ENCODE measurements at places on chromosomes 7 and 10.
A peak's percentile ranks its signal among the peaks of the same experiment; 100 is the strongest.

- peak; percentile 6 for DNase-seq
These were observed 65.1 kb upstream of the PIP4K2A start for GRCh38 chr10:22779331-22780019.

DNA sequence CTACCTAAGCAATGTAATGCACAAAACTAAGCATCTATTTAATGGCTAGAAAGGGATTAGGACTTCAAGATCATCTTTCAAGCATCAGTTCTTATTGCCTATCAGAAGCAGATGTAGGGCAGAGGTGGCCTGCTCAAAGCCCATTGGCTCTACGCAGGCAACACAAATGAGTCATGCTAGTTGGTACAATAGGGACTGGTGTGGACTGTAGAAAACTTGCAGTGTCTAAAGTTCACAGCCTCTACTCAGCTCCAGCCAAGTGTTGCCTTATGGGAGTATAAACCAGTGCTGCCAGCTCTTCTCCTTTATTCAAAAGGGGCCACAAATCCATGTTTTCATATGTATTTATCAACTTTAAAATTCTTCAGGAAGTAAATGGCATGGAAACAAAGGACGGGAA, 31.7 kb downstream of the ASAH2 start:
- no peak for DNase-seq

- no peak for DNase-seq
These were observed 42.3 kb downstream of the LRRC20 start for GRCh38 chr10:70340137-70340536.

DNA sequence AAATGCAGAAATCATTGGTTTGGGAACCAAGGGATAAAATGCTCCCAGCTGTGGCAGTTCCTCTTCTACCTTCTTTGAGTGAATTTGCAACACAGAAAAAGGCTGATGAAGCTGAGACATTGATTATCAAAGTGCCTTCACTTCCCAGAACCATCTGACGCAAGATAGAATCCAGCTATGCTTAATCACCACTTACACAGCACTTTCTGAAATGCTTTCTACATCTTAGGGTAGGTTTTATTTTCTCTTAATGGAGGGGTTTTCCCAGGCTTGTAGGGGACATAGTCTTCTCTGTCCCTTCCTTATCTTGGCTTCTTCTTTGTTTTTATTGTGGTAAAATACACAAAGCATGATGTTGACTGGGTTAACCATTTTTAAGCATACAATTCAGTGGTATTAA, 332.6 kb upstream of the ZNF32 start:
- DNase-seq, result no peak

GRCh38 chr7:108455998-108456677, at the start of gene NRCAM:
TSS of gene NRCAM (minus strand) at chr7:108456436. CDS start at chr7:108240064, 216,372 bp downstream.
- DNase-seq, result no peak

- DNase-seq, result peak; percentile 53
These were observed 121.2 kb downstream of the EMX2 start for GRCh38 chr10:117663750-117664149.

DNA sequence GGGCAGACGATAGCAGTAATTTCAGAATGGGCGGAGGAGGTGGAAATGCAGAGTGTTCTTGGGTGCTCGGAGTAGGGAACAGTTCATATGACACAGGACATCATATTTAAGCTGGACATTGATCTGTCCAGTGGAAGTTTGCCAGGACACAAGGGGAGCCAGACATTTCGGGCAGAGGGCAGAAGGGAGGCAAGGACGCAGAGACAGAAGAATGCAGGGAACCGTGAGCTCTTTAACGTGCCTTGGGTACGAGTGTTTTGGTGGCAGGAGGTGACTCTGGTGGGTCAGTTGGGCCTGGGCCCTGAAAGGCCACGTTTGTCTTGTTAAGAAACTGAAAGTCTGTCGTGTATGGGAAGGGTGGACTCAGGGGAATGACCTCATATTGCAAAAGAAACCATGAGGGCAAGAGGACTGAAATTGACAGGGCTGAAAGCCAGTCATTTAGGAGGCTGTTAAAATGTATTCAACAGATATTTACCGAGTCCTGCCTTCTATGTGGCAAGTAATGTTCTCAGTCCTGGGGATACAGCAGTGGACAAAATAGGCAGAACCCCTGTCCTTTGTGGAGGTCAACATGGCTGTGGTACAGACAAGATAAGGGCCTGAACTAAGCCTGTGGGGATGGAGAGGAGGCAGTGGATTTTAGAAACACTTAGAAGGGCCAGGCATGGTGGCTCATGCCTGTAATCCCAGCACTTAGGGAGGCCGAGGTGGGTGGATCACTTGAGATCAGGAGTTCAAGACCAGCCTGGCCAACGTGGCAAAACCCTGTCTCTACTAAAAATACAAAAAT, 2.2 kb downstream of the OPTN start:
- DNase-seq, result no peak

- peak; percentile 97 for DNase-seq
These were observed 55.0 kb upstream of the AKR1E2 start for GRCh38 chr10:4770801-4771553.

GRCh38 chr10:72257051-72257892, 16.5 kb upstream of the DDIT4 start:
- DNase-seq, result no peak

DNA sequence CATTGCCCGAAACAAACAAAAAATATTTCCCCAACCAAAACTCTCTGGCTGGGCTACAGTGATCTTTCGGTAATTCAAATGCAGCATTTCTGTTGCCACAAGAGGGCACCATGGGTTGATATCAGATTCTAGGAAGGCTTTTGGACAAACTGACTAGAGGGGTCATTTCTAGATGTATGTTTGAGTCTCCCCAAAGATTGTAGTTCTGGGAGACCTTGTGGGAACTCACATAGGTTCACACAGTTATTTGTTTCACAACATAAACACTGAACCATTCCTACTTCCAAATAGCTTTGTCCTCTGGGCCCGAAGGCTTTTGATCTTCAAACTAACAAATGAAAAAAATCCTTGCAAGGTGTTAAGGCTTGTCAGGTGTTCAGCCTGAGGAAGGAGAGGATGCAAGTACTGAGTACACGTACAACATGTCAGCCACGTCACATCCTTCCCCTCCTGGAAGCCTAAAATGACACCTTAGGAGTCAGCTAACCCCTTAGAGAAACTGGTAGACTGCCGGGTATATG, 37.0 kb upstream of the IL15RA start:
- peak; percentile 50 for DNase-seq

GRCh38 chr10:5511231-5511884, 12.0 kb upstream of the CALML5 start:
- DNase-seq, result no peak

GRCh38 chr10:53726921-53727320, 954.3 kb upstream of the MBL2 start:
- no peak for DNase-seq

- DNase-seq, result no peak
These were observed 30.8 kb downstream of the SGMS1 start for GRCh38 chr10:50592961-50593418.

GRCh38 chr7:26202019-26202990, 760 bp downstream of the CBX3 start:
- peak; percentile 38 for DNase-seq

GRCh38 chr10:71694567-71694968, 25.0 kb downstream of the C10orf105 start:
- no peak for DNase-seq

- DNase-seq, result no peak
These were observed 65.8 kb downstream of the MGMT start for GRCh38 chr10:129532838-129533237.

DNA sequence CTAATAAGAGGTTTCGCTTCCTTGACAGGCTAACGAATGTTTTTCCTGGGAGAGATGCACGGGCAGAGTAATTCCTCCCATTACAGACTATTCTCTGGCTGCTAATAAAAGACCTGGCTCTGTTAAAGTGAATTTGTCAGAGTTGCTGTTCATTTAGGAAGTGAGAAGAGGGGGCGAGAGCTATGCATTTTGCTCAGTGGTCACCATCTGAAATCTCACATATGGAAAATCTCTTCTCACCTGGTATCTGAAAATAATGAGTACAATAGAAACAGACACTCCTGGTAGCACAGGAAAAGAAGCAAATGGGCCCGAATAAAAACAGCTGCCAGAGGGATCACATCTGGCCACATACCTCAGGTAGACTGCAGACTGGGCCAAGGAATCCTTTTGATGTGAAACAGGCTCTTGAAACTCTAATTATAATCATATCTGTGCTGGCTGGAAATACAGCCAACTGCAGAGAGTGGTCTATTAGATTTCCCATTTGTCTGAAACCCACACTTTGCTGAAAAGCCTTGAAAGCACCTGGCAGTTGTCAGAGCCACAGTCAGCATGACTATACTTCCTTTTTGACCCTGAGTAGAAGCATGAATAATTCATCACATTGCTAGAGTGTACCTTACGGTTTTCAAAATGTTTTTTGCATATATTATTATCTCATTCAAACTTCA, 33.6 kb downstream of the AOAH start:
- DNase-seq, result no peak

- no peak for DNase-seq
These were observed 128.3 kb upstream of the POT1 start for GRCh38 chr7:125057963-125058362.

DNA sequence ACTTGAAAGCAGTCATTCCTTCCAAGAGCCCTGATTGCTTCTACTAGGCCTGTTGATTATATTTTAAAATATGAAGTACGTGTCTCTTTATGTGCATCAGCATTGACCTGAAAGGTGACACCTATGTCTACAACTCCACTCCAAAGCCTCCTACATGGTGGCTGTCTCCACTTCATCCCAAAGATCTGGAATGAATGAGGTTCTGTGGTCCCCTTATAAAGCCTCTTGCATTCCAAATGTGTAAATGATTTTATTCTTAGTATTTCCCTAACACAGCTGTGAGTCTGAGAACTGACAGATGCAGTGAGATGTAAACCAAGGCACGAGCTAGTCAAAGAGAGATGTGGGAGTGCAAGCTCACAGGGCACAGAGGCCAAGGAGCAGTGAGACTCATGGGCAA, 176.0 kb upstream of the SVIL start:
- DNase-seq, result no peak

DNA sequence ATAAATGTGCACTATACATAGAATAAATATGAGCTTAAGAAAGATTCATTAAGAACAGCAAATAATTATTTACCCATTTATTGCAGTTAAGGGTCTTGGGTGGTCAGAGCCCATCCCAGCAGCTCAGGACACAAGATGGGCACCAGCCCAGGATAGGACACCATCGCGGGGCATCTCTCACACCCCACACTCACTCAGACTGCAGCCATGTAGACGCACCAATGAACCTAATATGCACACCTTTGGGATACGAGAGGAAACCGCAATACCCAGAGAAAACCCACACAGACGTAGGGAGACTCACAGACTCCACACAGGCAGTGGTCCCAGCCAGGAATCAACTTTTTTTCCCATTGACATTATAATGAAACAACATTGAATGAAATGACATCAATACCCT, 36.0 kb downstream of the CARD11 start:
- DNase-seq, result no peak

Data from A172 (cell line).